ENCODE measurements at places on chromosomes 2 and 18.

DNA sequence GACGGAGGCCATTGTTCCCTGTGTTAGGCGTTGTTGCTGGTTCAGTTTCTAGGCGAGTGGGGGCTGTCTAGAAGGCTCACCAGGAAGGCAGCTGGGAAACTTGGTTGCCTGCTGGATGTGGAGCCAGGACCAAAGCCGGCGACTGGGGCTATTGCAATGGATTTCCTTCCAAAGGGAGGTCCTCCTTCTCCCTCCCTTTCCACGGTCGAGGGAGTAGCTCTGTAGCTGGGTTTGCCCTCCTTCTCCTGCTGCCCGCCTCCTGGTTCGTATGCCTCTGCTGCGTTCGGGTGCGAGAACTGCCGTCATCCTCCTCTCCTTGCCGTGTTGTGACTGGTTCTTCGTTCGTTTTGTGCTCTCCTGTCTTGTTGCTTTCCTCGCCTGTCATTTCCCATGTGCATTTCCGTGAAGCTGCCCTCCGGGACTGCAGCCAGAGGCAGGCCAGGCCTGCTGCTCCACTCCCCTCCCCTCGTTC, 203.4 kb downstream of the NEDD4L start:
- DNase-seq = no peak

DNA sequence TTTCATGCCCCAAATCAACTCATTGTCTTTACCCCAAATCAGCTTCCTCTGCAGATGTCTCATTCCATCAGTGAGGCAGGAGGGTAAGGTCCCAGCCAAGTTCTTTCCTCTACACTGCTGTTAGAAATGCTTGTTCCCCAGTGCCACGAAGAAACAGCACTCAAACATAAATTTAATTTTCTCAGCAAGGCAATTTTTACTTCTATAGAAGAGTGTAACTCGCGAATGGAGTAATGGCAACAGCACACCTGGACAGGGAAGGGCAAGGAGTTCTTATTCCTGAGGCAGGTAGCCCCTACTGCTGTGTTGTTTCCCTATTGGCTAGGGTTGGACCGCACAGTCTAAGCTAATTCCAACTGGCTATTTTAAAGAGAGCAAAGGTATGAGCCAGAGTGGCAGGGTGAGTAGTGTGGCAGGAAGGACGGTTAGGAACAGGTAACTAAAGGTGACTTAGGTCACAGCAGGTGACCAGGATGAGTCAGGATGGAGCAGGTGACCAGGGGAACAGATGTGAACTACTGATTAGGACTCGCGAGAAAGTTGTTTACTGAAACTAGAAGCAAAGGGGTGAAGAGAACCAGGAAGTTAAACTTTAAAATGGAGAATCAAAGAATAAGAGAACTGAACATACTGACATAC, 12.0 kb upstream of the CEP68 start:
- no peak for DNase-seq

DNA sequence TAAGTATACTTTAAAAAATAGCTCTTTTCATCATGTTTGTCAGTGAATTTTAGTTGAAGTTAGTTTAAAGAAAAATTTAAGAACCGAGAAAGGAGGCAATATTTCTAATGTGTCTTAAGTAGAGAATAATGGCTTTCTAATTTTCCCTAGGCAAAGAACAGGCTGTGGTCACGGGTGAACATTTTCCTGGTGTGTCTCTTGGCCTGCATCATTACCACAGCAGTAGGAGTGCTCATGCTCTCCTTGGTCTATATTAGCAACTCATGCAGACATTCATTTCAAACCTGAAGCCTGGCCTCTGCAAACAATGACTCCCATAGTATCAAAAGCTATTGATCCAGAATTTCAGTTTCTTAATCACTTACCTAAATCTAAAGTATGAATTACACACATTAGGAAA, 57.4 kb downstream of the C18orf54 start:
- DNase-seq = no peak

- DNase-seq = no peak
Measured at GRCh38 chr2:133811409-133812125, 243.3 kb upstream of the NCKAP5 start.

- no peak for DNase-seq
Measured at GRCh38 chr2:138071720-138072719, 107.7 kb downstream of the HNMT start.

All from activated CD4-positive, alpha-beta T cell treated with anti-CD3 and anti-CD28 coated beads for 1 hour (primary cell).